ENCODE measurements at places on chromosomes 6 and 20.

GRCh38 chr6:140828856-140829255, 1303.9 kb upstream of the GJE1 start:
- no peak for DNase-seq

DNA sequence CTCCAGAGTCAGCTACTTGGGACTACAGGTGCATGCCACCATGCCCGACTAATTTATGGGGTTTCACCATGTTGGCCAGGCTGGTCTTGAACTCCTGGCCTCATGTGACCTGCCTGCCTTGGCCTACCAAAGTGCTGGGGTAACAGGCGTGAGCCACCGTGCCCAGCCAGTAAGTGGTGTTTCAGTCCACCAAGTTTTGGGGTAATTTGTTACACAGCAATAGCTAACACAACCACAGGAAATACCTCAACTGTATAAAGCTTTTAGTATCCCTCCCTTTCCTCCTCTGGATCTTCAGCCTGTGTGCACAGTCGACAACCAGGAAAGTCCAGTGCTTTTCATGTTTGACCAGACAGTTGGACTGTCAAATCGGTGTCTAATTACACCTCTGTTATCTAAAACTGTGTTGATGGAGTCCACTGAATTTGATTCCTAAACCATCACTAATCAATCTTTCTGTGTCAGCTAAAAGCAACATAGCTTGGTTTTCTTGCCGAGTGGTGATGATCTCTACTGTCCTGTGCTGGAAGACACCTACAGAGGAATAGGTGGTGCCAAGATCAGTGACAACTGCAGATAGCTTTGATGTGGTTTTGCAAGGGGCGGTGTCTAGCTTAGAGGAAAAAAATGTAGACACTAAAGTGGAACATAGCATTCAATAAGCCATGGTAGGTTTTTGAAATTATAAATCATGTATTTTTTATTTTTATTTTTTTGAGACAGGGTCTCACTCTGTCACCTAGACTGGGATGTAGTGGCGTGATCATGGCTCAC, 22.2 kb upstream of the ZBTB2 start:
- DNase-seq = no peak

DNA sequence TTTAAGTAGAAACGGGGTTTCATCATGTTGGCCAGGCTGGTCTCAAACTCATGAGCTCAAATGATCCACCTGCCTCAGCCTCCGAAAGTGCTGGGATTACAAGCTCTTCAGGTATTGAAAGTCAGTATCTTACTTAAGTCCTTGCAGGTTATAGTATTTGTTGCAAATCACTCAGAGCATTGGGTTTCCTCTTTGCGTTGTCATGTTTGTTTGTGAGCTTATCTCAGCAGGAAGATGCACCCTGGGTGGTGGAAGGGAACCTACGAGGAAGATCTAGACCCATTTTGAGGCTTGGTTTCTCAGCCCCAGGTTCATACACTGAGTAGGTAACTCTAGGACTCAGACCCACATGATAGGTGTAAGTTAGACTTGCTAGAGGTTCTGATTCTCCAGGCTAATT, 18.6 kb downstream of the MYH7B start:
- DNase-seq = no peak

- DNase-seq = no peak
Observed at GRCh38 chr6:111865049-111865585, 8.1 kb downstream of the FYN start.

DNA sequence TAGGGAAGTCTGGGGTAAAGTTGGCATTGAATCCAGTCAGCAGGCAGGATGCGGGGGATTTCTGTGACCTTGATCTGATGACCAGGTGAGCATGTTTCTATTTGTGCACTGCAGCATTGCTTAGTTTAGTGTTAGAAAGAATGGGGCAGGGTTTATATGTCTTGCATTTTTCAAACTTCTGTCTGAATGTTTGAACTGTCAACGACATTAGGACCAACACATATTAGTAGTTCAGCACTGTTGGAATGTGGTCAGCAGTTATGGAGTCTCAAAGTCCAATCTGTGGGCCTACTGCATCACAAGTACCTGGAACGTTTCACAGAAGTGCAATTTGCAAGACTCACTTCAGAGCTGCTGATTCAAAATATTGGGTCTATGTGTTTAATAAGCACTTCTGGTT, 276.6 kb upstream of the BMP2 start:
- no peak for DNase-seq

DNA sequence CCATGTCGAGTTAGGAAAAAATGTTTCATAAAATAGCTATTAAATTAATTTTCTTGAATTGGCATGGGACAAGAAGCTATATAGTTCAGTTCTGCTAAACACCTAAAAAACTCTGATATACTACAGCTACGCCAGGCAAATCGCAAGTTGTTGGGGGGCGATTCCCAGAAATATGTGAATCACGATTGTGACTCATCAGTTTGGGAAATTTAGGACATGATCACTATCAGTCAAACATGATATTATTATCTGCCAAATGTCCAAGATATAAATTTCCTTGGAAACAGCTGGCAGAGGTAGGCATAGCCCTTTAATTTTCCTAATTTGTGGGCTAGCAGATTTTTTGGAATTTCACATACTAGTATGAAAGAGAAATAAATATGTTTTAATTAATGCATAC, 123.6 kb downstream of the ATXN1 start:
- no peak for DNase-seq

- DNase-seq = no peak
Observed at GRCh38 chr6:84119277-84119676, 85.7 kb downstream of the MRAP2 start.

GRCh38 chr20:23937303-23938117, 51.1 kb downstream of the GGTLC1 start:
- peak; percentile 69 for DNase-seq

DNA sequence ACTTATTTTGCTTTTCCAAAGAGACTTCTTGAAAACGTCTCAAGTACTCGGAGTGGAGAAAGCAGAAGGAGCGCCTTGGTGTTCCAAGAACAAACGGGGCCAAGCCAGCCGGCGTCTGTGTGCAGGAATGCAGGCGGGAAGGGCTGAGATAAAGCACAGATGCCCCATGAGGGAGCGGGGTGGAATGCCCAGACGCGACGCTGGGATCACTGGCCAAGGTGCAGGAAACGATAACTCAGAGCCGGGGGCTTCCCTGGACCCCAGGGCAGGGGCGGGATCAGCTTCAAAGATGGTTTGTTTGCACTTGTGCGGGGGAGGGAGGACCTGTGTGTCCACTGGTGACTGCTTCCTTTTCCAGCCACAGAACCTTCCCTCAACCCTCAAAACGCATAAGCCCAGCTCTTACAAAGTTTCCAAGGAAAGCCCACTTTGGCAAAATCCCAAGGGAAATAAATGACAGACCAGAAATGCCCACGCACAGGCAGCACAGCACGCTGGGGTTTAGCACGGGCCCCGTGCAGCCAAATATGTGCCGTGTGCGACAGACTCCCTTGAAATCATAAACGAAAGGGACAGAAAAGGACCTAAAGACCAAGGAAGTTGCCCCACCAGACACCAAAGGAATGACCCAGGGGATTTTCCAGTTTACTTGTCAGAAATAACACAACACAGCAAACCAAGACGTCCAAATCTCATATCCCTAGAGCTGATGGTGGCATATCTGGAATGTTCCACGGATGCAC, 113.9 kb downstream of the NFATC2 start:
- DNase-seq = no peak

DNA sequence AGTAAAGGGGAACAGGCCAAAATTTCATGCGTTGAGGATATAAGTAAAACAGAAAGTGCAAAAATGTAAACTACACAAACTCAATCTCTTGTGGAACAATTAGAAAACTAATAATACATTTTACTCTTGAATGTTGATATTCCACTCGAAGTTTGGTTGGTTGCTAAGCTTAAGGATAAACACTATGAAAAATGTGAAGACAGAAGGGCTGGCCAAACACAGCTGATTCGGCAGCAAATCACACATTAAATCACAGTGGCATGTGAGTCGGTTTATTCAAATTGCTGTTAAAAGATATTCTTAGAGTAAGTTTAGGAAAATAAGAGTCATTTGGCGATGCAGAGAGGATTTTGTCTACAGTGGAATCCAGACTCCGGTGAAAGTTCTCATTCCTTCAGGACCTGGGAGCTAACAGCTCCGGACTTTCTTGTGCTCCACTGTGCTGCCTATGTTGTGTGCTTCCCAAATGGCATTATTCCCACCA, 1.4 kb upstream of the EPM2A start:
- no peak for DNase-seq

DNA sequence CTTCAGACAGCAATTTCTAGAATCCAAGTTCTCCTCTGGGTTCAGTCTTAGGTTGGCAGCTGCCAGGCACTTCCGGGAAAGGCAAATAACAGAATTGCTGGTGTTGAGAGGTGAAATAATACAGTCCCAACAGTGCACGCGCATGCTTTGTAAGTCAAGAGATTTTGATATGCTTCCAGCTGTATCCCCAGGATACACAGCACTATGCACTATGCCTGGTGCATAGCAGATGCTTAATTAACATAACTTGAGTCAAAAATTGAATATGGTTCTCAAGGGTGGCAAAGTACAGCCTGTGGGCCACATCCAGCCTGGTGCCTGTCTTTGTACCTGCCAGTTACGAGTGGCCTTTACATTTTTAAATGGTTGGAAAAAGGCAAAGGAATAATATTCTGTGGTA, 18.9 kb upstream of the PMEPA1 start:
- no peak for DNase-seq

DNA sequence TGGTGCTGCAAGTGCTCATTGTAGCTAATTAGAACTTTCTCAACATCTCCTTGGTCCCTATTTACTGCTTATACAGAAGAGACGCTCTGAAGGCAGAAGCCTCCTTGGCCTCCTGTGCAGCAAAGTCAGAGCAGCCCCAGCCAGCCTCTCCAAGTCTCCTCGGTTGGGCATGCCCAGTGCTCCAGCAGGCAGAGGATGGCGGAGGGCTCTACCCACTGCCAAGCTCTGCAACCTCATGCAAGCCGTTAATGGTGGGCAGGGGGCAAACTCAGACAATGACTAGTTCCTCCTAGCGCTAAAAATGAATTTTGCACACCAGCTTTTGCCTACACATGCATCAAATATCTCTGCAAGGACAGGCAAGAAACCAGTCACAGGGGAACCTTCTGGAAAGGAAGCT, 27.8 kb downstream of the NOL4L start:
- DNase-seq = no peak

GRCh38 chr20:63795178-63795830, 35.8 kb downstream of the ZBTB46 start:
- DNase-seq = no peak

DNA sequence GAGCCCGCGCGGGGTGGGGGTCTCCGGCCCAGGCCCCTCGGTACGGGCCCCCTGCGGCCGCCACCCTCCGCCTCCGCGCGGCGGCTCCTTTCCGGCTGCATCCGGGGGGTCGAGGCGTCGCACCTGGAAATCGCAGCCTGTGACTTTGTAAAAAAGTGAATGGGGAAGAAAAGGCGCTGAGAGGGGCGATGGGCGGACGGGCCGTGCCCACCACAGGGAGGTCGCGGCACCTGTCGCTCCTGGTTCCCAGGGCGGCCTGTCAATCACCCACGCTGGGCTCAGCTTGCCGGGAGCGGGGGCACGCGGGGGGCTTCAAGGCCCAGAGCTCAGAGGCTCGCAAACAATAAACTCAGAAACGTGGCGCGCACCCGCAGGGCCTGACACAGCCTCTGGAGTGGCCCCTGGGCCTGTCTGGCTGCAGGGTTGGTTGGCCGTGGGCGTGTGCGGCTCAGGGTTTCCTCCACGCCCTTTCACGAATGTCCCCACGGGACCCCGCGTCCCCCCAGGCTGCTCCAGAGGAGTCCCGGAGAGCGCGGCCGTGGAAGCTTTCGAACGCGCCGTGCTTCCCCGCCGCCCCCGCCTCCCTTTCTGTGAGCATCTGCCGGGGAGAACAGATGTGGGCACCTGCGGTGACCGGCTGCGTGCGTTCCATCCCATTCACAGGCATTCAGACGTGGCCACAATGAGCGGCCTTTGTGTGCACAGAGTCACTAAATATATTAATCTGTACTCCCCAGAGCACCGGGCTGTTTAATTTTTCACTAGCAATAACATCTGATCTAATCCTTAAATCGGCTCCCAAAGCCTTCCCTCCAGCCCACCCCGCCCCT, 6.1 kb upstream of the DLL1 start:
- peak; percentile 39 for DNase-seq

GRCh38 chr20:1449370-1449769, 17.3 kb downstream of the NSFL1C start:
- no peak for DNase-seq

GRCh38 chr20:47181056-47181862, 175.2 kb downstream of the ZMYND8 start:
- no peak for DNase-seq

DNA sequence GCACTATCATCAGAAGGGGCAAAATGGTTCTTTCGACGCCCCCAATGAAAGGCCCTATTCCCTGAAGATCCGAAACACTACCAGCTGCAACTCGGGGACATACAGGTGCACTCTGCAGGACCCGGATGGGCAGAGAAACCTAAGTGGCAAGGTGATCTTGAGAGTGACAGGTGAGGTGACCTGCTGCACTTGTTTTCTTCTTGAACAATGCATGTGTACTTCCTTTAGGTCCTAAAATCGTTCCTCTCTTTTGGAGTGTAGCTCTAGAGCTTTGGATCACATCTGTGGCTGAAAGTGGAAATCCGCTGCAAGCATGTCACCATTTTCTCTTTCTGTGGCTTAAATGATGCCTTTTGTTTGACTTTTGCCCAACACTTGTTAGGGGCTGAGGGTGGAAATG, 14.0 kb downstream of the CD83 start:
- no peak for DNase-seq

DNA sequence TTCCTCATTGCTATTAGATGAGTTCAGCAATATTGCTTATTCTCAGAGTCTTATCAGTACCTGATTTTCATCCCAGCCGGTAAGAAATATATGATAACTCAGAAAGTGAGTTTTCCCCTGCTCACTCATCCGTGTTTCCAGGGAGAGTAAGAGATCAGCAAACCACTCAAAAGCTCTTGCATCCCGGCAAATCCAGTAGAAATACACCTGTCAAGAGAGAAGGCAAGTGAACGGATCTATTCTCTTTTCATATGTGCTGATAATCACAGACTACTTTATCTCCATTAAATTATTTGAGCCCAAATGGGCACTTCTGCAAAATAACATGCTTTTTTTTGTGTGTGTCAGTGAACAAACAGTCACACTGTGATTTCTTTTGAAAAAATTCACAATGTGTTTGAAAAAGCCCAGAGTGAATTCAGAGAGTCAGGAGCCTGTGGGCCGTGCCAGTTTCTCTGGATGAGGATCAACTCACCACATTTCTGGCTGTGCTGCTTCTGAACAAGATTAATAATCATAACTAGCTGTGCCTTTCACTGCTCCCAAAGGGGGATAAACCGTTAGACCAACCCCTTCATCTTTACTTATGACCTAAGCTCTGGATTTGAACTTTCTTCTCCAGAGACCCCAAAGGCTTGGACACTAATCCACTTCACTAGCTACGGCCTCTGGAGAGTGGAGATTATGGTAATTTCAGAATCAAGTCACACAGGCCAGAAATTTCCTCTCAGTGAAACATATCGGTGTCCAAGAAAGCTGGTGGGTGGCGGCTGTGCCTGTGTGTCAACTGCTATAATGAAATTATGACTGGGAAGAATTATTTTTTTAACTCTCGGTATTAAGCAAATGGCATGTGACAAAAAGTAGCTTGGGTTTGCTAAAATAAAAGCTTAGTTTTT, 44.2 kb downstream of the NOX3 start:
- no peak for DNase-seq

GRCh38 chr6:140581601-140582000, 1207.2 kb upstream of the CITED2 start:
- DNase-seq = no peak

Data from hypothalamus (tissue), 51 donors.